ENCODE measurements at places on chromosomes 6 and 20.

DNA sequence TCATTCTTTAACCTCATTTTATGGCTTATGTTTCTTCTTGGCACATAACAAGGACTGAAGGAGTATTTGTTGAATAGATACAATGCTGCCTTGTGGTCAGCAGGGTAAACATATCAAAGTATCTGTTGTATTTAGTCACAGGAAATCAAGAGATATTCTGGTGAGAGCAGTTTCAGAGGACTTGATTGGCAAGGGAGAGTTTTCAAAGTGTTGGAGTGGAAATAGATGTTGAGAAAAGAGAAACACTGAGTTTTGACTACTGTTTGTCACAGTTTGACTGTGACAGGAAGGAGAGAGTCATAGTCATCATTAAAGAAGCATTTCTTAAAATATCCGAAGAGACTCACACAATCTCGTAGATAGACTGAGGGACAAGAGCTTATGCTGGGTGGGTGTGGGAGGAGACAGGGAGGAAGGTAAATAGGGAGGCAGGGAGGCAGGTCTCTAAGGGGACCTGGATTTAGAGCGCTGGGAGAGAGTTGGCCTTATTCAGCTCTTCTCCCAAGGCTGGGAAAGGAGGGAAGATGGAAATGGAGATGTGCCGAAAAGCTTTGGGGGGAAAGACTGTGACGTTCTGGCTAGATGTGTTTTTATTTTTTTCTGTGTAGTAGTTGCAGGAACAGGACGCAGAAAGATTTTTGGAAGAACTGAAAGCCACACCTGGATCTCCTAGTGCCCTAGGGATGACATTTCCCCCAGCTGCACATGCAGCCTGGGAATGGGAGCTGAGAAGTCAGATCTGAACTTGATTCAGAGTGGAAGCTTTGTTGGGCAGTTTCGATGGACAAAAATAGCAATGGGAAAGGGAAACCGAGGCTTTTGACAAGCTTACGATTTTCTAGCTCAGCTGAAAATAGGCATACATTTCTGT is 65.0 kb upstream of the IFNGR1 start:
- DNase-seq: peak; percentile 51

- no peak for DNase-seq
Observed at GRCh38 chr6:52749556-52750152, 13.6 kb downstream of the GSTA2 start.

DNA sequence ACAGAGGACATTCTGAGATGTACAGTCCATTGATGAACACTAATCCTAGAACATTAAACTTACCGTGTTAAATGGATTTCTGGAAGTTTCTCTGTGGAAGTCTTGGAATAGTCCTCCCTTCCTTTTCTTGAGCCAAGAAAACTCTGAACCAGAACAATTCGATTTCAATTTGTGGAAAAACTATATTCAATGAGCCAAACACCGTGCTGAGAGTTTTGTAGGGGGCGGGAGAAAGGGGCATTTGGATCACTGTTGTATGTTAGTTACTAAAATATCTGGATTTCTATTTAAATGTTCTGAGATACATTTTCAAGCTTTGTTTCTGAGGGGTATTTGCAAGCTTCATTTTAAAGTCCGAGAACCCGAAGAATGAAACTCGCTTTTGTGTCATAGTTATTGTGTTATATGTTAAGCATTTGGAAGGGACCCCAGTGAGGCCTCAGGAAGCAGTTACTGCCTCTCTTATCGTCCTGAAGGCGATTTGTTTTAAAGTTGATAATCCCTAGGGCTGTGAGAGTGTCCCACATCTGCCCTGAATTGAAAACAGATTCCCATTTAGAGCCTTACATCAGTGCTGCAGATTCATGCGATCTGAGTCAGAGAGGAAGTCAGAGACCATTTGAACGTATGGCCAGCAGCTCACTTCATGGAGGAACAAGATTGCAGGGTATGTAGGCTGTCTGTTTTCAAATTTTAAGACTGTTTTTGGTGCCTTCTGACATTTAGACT is 70.8 kb upstream of the SASH1 start:
- DNase-seq: no peak

GRCh38 chr6:20866036-20866435 is 331.8 kb downstream of the CDKAL1 start:
- DNase-seq: no peak

GRCh38 chr6:169556758-169557548 is 144.9 kb downstream of the WDR27 start:
- peak; percentile 85 for DNase-seq

- no peak for DNase-seq
Observed at GRCh38 chr6:89458704-89459103, 25.8 kb downstream of the ANKRD6 start.

DNA sequence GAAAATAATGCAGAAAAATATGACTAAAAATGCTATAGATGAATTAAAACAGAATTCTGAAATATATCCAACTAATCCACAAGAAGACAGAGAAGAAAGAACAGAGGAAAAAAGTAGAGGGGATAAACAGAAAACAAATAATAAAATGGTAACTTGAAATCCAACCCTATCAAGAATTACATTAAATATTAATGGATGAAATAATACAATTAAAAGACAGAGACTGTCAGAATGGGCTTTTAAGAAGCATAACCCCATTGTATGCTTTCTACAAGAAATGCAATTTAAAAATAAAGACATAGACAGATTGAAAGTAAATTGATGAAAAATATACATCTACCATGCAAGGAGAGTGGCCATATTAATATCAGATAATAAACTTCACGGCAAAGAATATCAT is 15.4 kb downstream of the NHLRC1 start:
- DNase-seq: no peak

- DNase-seq: no peak
Observed at GRCh38 chr6:11353921-11354389, 121.5 kb upstream of the NEDD9 start.

GRCh38 chr6:149761438-149761837 is 11.9 kb downstream of the PCMT1 start:
- peak; percentile 45 for DNase-seq

DNA sequence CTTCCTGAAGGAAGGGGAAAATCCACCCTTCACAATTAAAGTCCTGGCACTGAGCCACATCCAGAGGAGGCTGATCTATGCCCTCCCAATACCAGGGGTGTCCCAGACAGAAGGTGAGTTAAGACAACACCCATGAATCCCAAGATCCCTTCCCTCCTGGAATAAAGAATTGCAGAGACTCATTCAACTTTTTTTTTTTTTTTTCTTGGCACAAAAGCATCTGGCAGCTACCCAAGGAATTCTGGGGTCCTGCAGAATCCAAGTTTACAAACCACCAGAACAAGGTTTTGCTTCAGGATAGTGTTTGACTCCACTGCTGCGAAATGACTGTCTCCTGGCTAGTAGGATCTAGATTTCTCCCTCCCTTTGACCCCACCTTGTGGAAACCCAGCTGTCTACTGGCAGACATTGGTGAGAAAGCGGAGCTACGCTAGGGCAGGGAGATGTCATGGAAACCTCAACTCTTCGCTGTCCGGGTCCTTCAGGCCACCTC is 37.4 kb downstream of the JAG1 start:
- no peak for DNase-seq

- DNase-seq: no peak
Observed at GRCh38 chr6:45293306-45293705, 34.8 kb upstream of the RUNX2 start.

DNA sequence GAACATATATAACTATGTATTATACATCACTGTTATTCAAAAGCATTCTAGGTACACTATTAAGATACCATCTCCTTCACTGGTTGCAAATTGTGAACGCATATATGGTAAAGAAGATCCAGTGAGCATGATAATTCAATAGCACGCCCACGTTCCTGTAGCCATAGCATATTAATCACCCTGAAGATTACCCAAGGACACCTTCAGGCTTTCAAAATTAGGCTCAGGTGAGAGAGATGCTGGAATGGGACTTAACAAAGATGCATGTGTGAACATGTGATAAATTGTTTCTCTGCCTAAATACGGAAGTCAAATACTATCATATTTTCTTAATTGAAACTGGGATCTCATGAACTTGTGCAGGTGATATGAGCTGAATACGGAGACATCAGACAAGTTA is 303.5 kb downstream of the PTPRK start:
- DNase-seq: no peak

DNA sequence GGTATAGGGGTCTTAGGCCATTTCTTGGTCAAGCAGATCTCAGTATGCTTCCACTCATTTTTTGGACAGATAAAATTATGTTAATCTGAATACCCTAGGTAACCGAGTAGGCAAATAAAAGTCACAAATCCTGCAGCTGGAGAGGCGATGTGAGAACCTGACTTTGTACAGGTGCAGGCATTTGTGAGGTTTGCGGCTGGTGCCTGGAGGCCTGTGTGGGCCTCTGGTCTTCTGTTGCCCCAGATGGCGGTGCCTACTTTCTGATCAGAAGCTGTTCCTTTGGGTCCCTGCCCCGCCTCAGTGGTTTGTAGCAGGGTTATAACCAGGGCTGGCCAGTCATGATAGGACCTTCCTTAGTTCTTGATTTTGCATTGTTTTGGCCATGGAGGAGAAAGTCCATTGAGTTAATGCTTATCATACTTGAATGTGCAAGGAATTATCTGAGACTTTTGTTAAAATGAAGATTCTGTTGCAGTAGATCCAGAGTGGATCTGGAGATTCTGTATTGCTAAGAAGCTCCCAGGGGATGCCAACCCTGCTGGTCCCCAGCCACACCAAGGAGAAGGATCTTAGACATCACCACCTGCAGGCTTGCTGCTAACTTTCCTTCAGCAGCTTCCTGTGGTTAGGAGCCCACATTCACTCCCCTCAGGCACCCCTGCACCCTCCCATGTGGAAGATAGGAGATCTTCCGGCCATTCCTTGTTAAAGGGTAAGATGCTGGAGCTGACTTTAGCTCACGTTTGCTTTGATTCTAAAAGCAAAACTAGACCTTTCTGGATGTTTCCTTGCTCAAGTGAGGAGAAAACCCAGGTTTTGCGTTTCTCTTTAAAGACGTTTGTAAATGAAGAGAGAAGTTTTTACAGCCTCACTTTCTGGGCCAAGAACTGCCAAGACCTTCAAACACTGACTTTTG is 50.7 kb downstream of the LRRC1 start:
- no peak for DNase-seq

DNA sequence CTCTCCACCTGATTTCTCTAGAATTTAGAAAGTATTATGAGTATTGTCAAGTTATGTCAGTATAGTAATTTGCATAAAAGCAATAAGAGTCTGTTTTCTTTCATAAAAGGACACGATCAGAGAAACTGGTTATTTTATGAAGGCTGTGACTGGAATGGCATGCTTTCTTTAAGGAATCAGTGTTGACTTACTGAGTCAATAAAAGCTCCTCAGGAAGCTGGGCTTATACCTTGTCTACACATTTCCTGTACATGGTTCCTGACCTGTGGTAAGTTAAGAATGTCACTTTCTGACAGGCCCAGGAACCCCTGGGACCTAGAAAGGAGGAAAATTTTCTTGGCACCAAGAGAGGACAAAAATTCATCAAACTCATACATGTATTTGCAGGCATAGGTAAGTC is 1224.0 kb upstream of the ADGRB3 start:
- DNase-seq: no peak

- DNase-seq: no peak
Observed at GRCh38 chr20:36856195-36856594, 19.7 kb upstream of the TLDC2 start.

- DNase-seq: no peak
Observed at GRCh38 chr6:72890233-72890632, 268.4 kb downstream of the KCNQ5 start.

- DNase-seq: no peak
Observed at GRCh38 chr6:33869826-33870423, 66.1 kb upstream of the MLN start.

DNA sequence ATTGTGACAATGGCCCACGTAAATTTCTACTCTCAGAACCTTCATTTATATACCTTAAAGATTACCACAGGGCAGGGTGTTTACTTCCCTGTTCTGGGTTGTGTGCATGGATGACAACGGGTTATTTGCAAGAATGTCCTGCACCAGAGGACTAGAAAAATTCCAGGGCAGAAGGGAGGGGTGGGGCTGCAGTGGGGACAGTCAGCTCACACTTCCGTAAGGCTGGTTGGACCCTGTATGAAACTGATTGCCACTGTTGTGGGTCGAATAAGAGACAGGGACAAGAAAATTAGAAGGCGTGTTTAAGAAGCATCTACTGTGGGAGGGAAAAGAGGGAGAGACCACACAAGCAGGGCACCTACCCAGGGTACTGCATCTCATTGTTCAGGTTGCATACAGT is 96.5 kb downstream of the SNAP25 start:
- DNase-seq: no peak

- no peak for DNase-seq
Observed at GRCh38 chr6:118744261-118744941, 93.0 kb upstream of the CEP85L start.

DNA sequence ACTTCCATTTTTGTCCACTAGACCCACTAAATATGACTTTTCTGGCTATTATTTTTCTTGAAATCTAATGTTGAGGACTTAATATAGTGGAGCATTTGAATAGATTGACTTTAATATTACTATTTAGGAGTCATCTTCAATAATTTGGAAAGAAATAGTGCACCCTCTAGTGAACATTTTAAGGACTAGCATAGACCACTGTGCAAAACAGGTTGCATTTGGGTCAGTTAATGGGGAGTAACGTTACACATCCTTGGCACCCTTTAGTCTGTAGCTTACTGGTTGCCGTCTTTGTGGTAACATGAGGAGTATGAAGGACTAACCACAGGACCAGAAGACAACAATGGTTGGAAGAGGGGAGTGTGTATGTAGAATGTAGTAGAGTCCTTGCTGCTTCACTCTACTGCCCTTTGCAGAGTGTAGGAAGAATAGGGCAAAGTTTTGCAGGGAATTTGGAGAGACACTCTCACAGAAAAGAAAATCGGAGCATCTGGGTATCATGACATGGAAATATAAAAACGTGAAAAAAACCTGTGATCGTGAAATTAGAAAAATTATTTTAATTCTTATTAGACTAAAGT is 25.2 kb downstream of the RFPL4B start:
- DNase-seq: no peak

- DNase-seq: no peak
Observed at GRCh38 chr20:1860446-1860845, 34.8 kb upstream of the SIRPA start.

DNA sequence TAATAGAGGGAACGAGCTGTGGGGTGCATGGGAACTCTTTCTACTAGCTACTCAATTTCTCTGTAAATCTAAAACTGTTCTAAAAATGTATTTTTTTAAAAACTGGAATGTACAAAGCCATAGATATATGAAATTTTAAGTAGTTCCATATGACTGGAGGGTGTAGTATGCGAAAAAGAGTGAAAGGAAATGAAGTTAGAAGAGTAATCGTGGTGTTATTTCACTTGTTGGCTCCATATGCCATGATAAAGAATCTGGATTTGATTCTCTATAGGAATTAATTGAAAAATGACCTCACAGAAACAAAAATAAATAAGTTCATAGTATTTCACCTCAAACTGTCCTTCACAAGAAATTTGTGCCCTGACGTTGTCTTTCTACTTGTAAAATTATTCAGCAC is 500.2 kb downstream of the TENT5A start:
- no peak for DNase-seq

GRCh38 chr6:84415517-84415916 is 188.1 kb upstream of the CEP162 start:
- no peak for DNase-seq

- no peak for DNase-seq
Observed at GRCh38 chr20:11529047-11529446, 388.6 kb upstream of the BTBD3 start.

GRCh38 chr6:67252663-67253062 is 1382.4 kb upstream of the ADGRB3 start:
- DNase-seq: no peak
